ENCODE measurements at places on chromosomes 3 and 15.

DNA sequence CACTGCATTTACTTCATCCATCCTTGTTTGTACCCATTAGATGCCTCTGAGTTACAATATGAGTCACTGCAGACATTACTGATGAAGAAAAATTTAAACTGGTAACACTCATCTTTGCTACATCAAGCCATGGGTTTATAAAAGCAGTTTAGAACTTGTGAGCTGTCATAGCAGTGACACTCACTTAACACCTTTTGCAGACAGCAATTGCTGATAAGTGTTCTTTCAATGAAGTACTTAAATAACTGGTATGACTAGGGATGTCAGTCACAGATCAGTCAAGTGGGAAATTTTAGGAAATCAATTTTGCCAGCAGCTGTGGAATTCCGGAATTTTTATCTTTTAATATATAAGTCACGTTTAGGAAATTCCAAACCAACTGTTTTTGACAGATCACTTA is 643.0 kb downstream of the TBL1XR1 start:
- no peak for DNase-seq

- no peak for DNase-seq
Measured at GRCh38 chr3:149386299-149386606, 8.8 kb upstream of the TM4SF1 start.

DNA sequence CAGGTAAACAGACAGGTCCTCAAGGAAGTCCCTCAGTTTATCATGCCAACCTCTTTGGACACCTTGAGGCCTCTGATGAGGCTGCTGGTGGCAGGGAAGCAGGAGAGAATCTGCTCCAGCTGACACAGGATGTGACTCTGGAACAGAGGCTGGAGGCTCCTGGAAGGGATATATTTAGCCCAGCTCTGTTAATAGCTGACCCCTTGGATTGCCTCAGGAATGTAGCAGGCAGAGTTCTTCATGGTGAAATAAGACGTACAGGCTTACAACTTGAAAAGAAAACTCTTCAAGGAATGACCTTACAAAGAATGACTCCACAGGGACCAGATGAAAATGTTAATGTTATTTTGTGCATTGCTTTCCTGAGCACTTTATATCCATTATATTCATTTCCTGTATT is 90.5 kb downstream of the AQP9 start:
- no peak for DNase-seq

DNA sequence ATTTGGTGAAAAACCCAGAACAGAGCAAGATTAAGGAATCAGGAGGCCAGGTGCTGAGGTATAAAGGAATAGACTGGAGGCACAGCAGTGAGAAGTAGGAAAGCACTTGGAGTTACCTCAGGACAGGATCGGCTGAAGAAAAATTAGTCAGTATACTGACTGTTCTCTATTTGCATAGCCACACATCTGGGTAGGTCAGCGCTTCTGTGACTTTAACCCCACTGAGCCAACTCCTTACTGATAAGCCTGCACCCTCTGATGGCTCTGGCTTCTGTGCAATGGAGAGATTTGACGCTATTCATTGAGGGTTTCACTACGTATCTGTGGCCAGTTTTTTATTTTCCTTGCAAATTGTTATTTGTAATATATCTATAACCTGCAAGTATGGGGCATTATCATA is 22.3 kb downstream of the MECOM start:
- no peak for DNase-seq

GRCh38 chr3:86942206-86942605 is 48.7 kb downstream of the VGLL3 start:
- no peak for DNase-seq

GRCh38 chr3:120369037-120369467 is 19.9 kb upstream of the LRRC58 start:
- no peak for DNase-seq

GRCh38 chr15:70362350-70362749 is 264.6 kb upstream of the TLE3 start:
- DNase-seq, result no peak

GRCh38 chr3:4750306-4750968 is 228.8 kb upstream of the BHLHE40 start:
- no peak for DNase-seq

DNA sequence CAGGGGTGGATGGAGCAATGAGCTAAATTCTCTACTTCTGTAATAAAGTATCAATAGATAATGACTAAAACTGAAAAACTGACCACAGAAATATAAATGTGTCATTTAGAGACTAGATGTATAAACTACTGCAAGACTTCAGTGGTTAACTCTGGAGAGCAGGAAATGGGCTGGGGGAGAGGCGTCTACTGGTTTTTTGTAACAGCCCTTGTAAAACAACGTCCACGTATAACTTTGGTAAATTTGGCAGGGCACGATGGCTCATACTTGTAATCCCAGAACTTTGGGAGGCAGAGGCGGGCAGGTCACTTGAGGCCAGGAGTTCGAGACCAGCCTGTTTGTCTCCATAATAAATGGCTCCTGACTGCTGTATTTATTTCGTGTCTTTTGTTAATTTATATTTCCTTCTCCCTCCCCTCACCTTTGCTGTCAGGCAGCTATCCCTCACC is 12.5 kb downstream of the RAB27A start:
- no peak for DNase-seq

DNA sequence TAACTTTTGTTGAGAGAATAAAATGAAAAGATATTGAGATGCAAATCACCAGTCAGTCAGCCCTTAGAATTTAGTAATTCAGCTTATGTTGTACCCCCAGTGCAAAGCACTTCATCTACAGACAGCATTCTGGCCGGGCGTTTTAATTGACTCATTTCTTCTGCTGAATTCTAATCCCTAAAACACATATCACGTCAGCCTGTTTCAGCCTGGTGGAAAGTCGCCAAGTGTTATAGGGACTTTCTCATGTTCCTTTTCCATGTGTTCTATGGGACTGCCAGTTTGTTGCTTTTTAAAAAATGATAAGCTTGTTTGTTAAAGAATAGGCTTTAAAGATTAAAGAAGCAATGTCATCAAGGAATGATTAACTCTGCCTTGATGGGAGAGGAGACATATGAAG is 169.7 kb upstream of the BFSP2 start:
- no peak for DNase-seq

GRCh38 chr3:12158387-12159226 is at the start of gene TIMP4:
TIMP4 (minus strand) TSS chr3:12158912; CDS start chr3:12158840, 72 bp downstream.
- no peak for DNase-seq

Measured in D721Med (cell line).